Renal cortex interstitium (tissue), 15 donors: ENCODE measurements at places on chromosomes 1 and 21. TPM values are rescaled to one million over a fixed set of nuclear protein-coding genes. Genes with fewer than 3 reads are reported as not detected.

DNA sequence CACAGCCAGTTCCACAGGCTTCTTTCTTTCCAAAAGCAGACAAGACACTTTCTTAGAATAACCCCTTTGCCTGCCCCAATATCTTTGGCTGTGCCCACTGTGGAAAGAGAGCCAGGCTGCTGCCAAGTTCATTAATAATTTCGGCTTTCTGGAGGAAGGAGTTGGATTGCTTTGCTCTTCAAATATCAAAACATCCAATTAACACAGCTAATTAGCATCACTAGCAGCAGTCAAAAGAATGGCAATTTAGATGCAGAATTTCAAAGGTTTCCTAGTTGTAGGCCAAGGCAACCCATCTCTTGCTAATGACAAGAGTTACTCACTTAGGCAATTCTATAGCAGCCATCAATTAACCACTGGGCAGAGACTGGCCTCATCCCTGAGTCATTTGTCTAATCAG is 91.0 kb upstream of the SPATA6 start:
- no peak for DNase-seq

DNA sequence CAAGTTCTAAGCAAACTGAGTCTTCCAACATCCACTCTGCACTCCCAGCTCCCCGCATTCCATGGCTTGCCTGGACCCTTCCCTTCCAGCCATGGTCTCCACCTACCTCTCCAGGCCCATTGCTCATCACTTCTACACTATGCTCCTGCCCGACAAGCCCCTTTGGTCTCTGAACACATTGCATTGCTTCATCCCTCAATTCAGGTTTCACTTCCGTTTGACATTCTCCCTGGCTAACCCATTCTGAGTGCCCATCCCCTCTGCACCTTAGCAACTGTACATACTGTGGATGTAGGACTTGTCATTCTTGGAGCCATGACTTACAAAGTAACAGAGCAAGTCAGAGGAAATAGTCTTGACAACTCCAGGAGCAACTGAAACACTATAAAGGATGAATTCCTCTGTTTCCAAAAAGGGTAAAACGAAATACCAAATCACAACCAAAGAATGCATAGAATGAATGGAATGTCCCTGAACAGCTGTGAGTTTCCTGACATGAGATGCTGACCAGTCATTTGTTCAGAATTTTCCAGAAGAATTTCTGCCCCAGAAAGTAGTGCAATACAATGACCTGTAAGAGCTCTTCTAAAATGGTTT is 66.7 kb downstream of the KCNJ6 start:
- DNase-seq: no peak

DNA sequence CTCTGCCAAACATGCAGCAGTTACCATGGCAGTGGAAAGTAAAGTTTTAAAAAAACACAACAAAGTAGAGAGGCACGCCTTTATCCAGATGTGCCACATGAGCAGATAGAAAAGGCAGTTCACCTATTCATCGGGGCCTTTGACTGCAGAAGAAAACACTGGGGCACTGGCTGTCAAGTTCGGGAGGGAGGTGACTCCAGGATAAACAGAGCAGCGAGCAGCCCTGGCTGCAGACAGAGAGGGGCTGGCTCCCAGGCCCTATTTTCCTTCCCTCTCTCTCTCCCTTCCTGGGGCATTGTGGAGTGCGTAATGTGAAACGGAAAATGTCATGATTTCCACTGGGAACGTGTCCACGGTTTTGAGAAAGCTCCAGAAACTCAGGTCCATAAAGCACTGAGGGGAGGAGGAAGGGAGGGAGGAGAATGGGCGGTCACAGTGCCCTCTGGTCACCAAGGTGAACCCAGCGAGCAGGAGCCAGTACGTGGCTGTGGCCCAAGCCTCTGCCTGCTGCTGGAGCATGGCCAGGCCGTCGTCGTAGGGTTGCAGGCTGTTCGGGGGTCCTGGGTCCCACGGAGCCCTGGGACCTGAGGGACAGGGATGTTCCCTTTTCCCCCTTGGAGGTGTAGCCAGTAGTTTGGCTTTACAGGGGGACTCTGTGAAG is 114.7 kb upstream of the IRF2BP2 start:
- no peak for DNase-seq

GRCh38 chr1:203402629-203403337 is 51.9 kb upstream of the FMOD start:
- peak; percentile 39 for DNase-seq

- no peak for DNase-seq
Observed at GRCh38 chr1:109432336-109432735, 6.1 kb upstream of the PSMA5 start.

- no peak for DNase-seq
Observed at GRCh38 chr1:157771661-157772425, 5.1 kb downstream of the FCRL2 start.

GRCh38 chr1:228935855-228936727 is 200.8 kb downstream of the RHOU start:
- no peak for DNase-seq

DNA sequence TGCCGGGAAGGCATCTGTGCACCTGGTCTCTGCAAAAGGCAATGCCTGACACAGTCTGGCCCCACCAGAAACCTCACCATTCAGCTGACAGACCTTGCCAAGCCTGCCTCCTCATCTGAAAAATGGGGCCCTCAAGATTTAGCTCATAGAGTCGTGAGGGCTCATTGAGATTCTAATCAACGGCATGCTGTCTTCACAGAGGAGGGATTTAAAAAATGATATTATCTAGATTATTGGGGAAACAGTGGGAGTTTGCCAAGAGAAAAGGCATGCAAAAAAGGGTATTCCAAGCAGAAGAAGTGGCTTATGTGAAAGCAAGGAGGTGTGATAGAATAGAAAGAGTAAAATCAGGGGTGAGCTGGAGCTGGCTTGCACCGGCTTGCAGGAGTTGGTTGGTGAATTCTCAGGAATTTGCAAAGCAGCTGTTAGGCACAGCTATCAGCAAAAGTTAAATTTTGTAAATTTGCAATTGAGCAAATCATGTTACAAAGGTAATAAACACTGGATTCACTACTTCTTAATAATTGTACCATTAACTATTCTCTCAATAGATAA is 91.7 kb upstream of the WNT4 start:
- DNase-seq: no peak

DNA sequence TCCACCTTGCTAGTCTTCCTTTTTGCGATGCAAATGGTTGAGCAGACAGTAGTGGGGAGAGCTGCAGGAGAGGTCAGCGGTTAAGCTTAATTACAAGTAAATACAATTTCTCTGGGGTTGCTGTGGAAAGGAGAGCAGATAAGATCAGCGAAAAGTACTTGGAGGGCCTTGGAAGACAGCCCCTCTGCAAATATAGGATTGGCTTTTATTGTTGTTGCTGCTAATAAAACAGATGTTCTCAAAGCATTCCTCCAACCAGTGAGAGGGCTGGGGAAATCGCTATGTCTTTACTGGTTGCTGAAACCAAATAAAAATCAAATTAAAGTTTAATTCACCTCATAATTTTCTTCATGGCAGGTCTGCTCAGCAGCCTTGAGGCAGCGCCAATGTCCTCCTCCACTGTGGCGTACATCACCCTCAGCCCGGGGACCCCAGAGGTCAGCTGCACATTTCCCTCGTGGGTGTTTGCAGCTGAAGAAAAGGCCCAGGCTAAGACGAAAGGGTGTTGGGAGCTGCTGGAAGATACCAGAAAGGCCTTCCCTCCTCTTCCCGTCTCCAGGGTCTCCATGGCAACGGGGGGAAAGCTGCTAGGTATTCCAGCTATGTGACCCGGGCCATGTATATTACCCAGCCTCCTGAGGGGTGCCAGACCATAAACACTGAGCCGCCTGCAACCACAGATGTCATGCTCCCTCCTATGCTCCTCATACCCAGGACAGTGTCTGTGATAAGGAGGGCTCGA is 54.6 kb upstream of the POU2F1 start:
- DNase-seq: peak; percentile 87

GRCh38 chr1:42932442-42932941 is 26.2 kb downstream of the SLC2A1 start:
- no peak for DNase-seq

DNA sequence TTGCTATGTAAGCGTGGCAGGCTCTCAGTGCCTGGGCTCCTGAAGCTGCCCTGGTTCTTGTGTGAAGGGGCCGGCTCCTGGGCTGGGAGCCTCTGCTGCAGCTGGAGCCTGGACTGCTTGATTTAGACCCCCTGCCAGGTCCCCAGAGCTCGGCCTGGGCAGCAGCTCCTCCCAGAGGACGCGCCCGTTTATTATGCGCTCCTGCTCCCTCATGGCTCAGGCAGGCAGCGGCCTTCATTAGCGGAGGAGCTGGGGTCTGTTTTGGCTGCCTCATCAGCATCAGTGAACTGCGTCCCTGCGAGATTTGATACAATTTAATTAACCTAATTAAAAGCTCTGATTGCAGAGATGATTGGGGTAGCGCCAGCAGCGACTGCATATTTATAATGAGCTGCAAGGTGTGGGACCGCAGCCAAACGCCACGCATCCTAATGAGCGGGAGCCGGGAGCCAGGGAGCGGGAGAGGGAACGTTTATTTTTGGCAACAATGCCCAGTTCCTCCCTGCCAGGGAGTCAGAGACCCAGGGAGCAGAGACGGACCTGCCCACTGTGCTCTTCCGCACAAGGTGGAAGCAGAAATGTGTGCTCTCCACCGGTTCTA is 16.6 kb downstream of the UTP11 start:
- no peak for DNase-seq

- no peak for DNase-seq
Observed at GRCh38 chr1:116804736-116805135, 50.5 kb downstream of the CD2 start.

GRCh38 chr21:36125512-36126207 is 9.2 kb upstream of the CBR3 start:
- no peak for DNase-seq

- DNase-seq: no peak
Observed at GRCh38 chr21:25512095-25513081, 94.9 kb downstream of the MRPL39 start.

- DNase-seq: no peak
Observed at GRCh38 chr1:1419363-1419812, 1.7 kb downstream of the ANKRD65 start.

DNA sequence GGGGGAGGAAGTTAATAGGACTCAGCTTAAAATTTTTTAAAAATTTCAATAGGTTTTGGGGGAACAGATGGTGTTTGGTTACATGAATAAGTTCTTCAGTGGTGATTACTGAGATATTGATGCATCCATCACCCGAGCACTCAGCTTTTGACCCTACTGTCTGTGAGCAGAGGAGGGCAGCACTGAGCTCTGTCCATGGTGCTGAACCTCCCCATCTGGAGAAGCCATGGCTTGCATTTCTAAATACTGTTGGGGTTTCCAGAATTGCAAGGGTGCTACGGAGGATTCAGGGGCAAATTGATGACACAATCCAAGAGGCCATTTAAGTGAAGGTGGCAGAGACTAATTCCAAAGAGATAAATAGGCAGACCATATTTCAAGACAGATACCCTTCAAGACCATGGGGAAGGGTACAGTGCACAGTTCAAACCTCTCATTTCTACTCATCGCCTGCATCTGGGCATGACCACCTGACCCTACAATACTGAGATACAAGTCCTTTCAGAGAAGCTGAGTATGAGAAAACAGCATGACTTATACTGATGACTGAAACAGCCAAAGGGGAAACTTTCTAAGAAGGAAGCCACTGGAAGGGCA is 17.2 kb downstream of the SYT2 start:
- peak; percentile 74 for DNase-seq

DNA sequence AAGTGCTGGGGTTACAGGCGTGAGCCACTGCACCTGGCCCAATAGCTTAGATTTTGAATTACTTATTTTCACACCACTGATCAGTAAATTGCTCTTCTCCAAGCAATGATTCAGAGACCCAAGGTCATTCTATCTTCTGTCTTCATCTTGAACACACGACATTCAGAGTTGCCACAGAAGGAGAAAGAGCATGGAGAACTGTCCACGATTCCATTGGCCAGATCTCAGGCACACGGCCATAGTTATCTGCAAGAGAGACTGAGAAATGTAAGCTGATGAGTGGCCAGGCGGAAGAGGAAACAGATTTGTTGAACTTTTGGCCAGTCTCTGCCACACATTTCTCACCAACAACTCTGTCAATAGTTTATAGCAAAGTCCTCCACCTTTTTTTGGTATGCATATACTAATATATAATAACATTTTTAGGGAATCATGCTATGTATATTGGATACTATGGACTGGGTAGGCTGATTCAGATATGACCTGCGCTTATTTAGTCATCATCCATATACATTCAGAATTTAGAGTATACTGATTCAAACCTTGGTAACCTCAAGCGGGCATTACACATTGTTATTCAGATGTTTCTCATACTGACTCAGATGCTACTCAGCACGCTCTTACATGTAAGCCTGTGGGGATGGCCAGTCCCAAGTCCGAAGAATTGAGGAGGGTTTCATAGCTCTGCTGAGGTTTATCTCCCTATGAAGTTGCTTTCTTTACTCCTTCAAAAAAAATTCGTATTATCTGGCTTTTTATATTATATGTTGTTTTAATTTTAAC is 25.5 kb upstream of the CAP1 start:
- no peak for DNase-seq

DNA sequence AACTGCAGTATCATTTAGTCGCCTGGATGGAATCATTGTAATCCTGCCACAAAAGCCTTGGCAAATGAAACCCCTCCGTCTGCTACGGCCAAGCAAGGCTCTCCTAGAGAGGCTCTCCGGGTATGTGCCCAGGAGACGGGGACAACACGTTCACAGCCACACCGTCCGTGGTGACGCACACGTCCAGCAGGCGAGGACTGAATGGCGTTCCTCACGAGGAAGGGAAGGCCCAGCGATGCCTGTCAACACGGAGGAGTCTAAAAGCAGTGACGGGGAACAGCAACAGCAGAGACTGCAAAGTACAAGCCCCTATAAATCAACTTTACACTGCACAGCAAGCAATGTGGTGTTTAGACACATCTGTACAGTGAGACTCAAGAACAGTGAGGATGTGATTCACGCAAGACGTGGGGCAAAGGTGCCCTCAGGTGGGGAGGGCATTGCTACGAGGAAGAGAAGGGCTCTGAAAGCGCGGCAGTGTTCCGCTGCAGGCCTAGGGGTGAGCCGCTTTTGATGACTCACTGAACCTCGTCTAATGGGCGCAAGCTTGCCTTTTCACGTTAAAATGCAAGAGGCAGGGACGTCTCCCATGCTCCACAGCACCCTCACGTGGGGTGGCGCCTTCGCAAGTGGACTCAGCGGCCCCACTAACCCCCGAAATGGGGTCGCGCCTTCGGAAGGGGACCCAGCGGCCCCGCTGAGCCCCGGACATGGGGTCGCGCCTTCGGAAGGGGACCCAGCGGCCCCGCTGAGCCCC is 6.8 kb downstream of the WRAP73 start:
- DNase-seq: no peak

VSIG8 gene
- 1.2 TPM for polyA plus RNA-seq

DNM3 gene
- polyA plus RNA-seq: 4.2 TPM

NTNG1 gene
- polyA plus RNA-seq: 26.3 TPM
